ENCODE measurements at places on chromosomes 4 and X.
A peak's percentile ranks its signal among the peaks of the same experiment; 100 is the strongest.

DNA sequence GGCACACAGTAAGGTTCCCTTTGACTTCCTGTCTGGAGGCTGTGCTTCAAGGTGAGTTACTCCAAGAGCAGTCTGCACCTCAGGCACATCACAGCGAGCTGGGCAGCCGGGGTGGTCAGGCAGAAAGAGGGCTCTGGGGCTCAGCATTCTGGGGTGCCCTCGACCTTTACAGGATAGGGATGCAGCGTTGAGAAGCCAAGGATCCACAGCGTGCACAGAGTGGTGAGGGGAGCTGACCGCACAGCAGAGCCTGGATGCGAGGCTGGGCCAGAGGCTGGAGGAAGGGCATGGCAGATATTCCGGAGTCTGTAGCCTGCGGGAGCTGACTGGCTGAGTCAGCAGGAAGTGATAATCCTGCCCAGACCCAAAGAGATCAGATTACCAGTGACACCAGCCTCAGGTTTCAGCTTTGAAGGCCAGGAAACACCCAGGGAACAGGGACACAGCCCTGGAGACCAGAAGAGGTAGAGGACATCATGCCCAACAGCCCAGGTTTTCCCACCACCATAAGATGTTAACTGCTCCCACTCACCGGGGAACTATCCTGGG, 38.4 kb upstream of the PDLIM3 start:
- DNase-seq: peak; percentile 68

DNA sequence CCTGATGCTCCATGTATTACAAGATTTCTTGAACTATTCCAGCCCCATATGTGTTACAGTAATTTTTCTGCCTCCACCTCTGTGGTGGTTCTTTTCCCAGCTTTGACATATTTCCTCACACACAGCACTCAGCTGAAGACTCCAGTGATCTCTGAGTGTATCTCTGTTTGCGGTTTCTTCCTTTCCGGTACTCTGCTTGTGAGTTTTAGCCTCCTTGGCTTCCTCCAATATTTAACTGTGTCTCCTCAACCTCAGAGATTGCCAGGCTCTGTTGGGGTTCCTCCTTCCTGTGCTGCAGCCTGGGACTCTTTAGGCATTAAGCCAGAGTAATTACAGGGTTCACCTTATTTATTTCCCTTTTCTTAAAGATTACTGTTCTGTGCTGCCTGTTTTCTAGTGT, 73.2 kb downstream of the NFKB1 start:
- DNase-seq: no peak

- no peak for DNase-seq
These were observed 126.1 kb upstream of the DCLK2 start for GRCh38 chr4:149952101-149952500.

- DNase-seq: no peak
These were observed 1.8 kb upstream of the RENBP start for GRCh38 chrX:153945956-153946943.

GRCh38 chrX:49162620-49163019, at the start of gene MAGIX:
Gene MAGIX, plus strand, starts transcription at chrX:49162758. Its CDS starts 132 bp downstream, at chrX:49162890.
- DNase-seq: no peak

GRCh38 chrX:52082578-52082977, 13.6 kb upstream of the MAGED4B start:
- DNase-seq: no peak

DNA sequence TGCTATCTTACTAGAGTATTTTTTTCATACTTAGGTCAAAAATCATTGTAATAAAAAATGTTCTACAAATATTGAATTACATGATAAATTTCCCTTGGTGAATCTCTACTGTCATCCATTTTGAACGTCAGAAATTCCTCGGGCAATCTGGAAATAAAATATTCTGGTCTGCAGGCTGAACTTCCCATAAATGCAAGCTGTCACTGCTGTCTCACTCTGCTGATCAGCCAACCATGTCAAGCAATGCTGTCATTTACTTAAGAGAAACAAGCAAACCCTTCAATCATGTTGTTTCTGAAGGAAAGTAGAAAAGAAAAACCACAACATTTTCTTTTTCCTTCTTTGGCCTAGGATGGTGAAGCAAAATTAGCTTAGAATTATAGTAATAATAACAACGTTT, 514.2 kb upstream of the GALNT7 start:
- no peak for DNase-seq

GRCh38 chrX:46408553-46409407, 136.4 kb downstream of the ZNF674 start:
- peak; percentile 68 for DNase-seq

GRCh38 chr4:87931932-87932331, 43.6 kb upstream of the SPP1 start:
- DNase-seq: no peak

DNA sequence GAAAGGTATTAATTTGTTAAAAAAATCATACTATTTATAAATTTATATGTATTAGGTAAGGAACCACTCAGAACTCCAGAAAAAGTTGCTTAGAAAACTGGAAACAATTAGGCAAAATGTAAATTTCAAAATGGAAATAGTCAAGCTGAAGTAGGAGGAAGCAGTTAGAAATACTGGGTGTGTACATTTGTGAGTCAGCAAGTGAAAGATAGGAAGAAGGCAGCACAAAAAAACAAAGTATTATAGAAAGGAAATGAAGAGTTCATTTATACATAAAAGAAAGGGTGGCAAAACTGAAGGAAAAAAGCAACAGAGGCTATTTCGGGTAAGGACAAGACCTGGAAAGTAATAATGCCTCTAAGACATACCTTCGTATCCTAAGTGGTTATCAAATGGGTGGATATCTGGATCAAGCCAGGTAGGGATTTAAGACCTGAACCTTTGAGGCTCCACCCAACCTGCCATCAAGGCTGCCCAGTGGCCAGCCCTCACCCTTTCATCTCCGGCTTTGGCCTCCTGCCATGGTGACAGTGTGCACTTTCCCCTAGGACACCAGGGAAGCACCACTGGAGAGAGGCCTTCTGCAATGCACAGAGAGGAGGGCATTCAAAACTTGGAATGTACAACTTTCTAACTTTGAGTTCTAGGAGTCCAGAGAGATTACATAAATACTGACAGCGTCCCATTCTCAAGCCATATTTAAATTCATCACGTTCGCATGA, at the start of gene LRRC66:
Gene LRRC66 (minus strand): TSS at position 428 of the 722 bp plus-strand sequence. CDS start 2,750 bp downstream, outside the sequence.
- no peak for DNase-seq

GRCh38 chrX:1390621-1391369, 1.1 kb downstream of the SLC25A6 start:
- DNase-seq: no peak

DNA sequence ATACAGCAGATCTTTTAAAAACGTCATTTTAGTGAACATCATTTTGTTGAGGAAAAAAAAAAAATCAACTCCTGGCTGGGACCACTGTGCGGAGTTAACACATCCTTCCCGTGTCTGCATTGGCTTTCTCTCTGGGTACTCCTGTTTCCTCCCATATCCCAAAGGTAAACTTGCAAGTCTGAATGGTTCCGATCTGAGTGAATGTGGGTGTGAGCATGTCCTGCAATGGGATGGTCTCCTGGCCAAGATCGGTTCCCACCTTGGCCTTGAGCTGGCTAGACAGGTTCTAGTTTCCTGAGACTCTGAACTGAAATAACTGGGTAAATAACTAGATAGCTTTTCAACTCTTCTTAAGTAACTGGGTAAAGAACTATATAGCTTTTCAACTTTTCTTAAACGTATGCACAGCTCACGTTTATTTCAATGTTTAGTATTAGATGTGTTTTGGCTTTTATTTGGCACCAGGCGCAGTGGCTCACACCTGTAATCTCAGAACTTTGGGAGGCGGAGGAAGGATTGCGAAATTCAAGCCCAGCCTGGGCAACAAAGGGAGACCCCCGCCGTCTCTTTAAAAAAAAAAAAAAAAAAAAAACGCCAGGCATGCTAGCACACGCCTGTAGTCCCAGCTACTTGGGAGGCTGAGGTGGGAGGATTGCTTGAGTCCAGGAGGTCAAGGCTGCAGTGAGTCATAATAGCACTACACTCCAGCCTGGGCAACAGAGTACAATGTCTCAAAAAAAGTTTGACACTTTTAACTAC, 14.0 kb downstream of the RBMX start:
- DNase-seq: no peak

- no peak for DNase-seq
These were observed 73.3 kb downstream of the FRYL start for GRCh38 chr4:48706736-48707135.

DNA sequence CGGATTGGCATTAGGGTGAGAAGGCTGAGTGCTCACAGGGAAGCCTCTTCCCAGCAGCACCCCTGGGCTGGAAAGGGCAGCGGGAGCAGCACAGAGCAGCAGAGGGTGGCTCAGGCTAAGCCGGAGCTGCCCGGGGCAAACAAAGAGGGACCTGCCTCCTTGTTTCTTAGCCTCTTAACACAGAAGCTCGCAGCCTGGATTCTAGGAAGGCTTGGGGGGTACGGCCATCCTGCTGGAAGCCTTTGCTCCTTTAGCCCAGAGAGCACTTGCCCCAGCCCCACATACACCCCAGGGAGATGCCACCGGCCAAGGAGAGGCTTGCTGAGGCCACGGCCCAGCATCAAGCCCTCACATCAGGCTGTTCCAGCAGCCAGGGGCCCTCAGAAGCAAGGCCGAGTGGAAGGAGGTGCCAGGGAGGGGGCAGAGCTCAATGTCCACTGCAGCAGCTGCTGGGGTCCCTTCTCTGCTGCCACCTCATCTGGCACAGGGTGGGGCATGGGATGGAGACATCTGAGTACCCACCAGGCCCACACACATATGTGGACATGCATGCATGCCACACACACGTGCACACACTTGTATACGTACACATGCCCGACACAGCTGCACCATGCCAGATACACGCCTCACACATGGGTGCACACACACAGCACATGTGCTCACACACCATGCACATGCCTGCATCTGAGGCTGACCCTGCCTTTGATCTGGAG, 20.3 kb upstream of the SPON2 start:
- peak; percentile 45 for DNase-seq

GRCh38 chr4:76326515-76326914, 20.0 kb downstream of the STBD1 start:
- no peak for DNase-seq

GRCh38 chr4:170610434-170610833, 520.7 kb upstream of the AADAT start:
- no peak for DNase-seq

DNA sequence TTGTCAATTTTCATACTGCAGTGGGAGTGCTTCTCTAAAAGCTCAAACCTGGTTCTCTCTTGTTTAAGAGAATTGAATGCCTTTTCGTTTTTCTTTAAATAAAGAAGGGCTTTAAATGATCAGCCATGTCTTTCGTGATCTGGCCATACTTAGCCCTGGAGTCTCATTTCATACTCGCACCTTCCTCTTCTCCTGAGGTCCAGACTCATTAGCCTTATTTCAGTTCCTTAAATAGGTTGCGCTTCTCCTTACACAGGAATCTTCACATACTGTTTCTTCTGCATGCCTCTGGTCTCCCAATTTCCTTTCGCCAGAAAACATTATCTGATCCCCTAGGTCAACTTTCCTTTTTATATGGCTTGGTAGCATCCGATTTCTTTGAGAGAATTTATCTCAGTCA, 565.6 kb upstream of the TENM3 start:
- no peak for DNase-seq

GRCh38 chr4:60885011-60885410, 315.1 kb upstream of the ADGRL3 start:
- DNase-seq: no peak

DNA sequence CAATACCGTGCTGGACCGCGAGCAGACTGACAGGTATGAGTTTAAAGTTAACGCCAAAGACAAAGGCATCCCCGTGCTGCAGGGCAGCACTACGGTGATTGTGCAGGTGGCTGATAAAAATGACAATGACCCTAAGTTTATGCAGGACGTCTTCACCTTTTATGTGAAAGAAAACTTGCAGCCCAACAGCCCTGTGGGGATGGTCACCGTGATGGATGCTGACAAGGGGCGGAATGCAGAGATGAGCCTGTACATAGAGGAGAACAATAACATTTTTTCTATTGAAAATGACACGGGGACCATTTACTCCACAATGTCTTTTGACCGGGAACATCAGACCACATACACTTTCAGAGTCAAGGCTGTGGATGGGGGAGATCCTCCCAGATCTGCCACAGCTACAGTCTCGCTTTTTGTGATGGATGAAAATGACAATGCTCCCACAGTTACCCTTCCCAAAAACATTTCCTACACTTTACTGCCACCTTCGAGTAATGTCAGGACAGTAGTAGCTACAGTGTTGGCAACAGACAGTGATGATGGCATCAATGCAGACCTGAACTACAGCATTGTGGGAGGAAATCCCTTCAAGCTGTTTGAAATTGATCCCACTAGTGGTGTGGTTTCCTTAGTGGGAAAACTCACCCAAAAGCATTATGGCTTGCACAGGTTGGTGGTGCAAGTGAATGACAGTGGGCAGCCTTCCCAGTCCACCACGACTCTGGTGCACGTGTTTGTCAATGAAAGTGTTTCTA, 3.2 kb downstream of the PCDH7 start:
- no peak for DNase-seq

DNA sequence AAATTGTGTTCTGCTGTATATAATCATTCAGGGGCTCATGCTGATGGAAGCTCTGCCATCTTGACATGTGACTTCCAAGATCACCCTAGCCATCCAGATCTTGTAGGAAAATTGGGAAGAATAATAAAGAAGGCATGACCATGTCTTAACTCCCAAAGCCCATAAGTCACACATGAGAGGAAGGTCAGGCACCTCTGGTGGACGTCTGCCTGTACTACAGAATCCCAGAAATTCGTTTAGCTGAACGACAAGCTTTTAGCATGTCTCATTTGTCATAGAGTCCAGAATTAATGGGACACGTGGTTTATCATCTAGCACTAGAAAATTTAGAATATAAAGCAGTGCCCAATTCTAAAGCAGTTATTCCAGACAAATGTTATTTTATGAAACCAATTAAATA, 212.7 kb downstream of the CENPC start:
- no peak for DNase-seq

- DNase-seq: no peak
These were observed 14.9 kb downstream of the USP26 start for GRCh38 chrX:133081990-133082389.

GRCh38 chrX:6292599-6292998, 63.9 kb upstream of the NLGN4X start:
- DNase-seq: no peak

DNA sequence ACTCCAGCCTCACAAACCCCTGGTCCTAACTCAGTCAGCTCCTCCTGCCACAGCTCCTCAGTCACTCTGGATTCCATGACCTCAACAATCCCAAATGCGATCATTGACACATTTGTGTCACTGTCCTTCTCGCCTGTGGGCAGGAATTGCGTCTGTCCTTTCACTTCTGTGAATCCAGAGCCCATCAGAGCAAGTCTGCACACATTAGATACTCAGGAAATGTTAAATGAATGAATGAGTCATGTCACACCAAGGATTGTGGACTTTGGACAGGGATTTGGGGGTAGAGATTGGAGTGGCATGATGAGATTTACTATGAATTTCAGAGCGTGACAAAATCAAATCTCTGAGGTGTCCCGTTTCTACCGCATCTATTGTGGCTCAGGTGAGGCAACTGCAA, 11.8 kb upstream of the CLDN24 start:
- DNase-seq: no peak

DNA sequence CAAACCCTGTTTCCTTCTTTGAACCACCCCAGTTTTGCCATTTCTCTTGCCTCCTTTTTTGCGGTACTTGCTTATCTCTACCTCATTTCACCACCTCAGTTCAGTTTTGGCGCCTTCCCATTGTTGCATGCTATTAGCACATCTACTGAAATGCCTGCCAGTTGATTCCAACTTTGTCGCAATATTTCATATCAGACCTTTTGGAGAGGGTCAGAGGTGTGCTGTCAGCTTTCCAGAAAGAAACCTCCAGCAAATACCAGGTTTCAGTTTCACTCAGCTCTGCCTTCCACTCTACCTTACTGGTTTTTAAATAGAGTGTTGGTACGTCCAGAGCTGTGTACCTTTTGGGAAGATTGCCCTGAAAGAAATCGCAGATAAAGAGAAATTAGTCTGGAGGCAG, 91.9 kb upstream of the CPEB2 start:
- DNase-seq: no peak
